CD4-positive, alpha-beta T cell treated with Interleukin-15 for 4 hours (primary cell): ENCODE measurements at places on chromosomes 3 and 15.

DNA sequence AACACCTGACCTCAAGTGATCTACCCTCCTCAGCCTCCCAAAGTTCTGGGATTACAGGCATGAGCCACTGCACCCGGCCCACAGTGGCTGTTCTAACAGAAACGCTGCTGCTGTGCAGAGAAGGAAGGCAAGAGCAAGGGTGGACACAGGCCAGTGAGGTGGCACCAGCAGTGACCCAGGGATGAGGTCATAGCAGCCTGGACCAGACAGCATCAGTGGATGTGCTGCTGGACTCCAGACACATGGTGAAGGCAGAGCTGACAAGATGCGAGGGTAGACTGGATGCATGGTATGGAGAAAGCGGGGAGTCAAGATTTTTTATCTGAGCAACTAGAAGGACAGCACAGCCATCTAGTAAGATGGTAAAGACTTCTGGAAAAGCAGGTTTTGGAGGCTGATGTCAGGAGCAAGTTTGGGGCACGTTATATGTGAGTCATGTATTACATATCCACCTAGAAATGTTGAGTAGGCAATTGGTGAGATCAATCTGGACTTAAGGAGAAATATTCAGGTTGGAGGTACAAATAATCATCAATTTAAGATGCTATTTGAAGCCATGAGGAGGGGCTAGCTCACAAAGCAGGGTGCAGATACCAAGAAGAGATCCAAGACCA, 22.1 kb upstream of the TJP1 start:
- DNase-seq = no peak

- DNase-seq = no peak
These were observed 71.4 kb downstream of the BDH1 start for GRCh38 chr3:197484204-197484901.

GRCh38 chr3:71468311-71469137, 115.0 kb downstream of the FOXP1 start:
- no peak for DNase-seq

DNA sequence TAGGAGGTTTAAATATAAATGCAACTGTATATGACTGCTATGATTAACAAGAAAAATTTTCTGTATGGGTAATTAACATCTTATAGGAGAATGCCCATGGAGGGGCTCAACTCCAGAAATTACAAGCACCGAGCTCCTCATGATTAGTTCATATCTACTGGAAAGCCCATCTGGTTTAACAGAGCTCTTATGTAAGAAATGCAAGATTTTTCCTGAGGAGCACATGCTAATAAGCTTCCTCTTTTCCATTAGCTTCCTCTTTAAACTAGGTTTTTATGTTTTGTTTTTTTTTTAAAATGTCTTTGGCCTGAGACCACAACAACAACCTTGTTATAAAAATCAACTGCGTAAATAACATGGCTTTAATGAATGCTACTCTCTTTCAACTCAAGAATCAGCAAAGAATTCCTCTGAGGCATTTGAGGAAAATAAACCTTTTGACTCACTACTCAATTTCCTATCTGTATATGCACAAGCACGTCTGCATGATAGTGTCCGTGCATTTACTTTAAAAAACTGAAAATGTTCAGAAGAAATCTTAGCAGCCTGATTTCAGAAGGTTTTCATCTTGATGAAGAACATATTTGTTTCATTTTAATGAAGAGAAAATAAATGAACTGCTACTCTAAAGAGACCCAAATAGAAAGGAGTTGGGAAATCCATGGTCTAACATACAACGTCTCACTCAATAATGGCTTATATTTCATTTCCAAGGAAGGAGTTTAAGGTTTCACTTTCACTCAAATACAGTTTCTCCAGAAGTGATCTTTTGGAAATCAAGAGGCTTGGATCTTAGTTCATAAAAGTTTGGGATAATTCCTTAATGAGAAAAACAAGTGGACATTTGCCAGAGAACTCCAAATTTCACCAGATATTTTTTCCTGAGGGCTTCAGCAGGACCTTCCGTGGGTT, 180.8 kb downstream of the KCNAB1 start:
- DNase-seq = no peak

GRCh38 chr3:188819939-188820338, 351.8 kb upstream of the TPRG1 start:
- no peak for DNase-seq

GRCh38 chr15:28124841-28125240, 25.7 kb upstream of the OCA2 start:
- no peak for DNase-seq

- no peak for DNase-seq
These were observed 170.2 kb upstream of the SMAD3 start for GRCh38 chr15:66894986-66895780.

DNA sequence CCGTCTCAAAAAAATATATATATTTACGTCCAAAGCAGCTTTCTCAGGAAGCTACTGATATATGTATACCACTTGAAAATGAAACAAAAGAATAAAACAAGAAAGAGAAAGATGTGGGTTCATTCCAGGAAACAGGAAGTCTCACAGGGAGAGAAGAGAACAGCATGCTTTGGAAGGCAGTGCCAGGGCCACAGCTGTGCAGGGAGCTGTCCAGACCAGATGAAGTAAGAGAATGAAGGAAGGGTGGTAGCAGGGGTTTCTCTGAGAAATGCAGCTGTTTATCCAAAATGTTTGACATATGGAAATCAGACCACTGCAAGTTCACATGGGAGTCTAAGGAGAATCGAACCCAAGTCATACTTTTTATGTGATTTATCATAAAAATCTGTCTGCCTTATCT, 8.9 kb upstream of the GPR27 start:
- DNase-seq = no peak

- DNase-seq = no peak
These were observed 243.3 kb downstream of the FAM43A start for GRCh38 chr3:194928831-194929577.

DNA sequence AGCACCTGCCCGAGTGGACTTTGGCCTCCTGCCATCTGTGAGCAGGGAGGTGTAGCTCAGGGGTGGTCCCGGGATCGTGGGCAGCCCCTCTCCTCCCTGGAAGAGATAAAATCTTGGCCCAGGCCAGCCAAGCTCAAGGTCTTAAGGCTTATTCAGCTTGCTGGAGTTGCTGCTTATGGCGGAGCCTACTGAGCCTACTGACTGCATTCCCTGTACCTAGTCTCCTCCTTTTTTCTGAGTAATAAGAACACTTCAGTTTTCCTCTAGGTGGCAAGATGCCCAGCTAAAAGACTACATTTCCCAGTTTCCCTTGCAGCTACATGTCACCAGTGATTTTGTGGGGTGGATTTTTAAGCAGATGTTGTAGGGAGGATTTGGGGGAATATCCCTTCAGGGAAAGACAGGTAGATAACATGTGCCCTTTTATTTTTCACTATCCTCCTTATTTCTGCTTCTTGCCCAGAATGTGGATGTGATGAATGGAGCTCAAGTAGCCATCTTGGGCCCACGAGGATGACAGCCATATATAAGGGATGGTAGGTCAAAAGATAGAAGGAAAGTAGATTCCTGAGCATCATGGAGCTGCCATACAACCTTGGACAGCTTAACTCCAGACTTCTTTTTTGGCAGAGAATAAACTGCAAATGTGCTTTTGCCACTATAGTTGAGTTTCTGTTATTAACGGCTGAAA, 41.4 kb upstream of the INSYN1 start:
- DNase-seq = no peak

GRCh38 chr3:44825264-44825925, 36.3 kb upstream of the TMEM42 start:
- no peak for DNase-seq

- peak; percentile 62 for DNase-seq
These were observed 6.9 kb downstream of the C15orf62 start for GRCh38 chr15:40776537-40777141.

DNA sequence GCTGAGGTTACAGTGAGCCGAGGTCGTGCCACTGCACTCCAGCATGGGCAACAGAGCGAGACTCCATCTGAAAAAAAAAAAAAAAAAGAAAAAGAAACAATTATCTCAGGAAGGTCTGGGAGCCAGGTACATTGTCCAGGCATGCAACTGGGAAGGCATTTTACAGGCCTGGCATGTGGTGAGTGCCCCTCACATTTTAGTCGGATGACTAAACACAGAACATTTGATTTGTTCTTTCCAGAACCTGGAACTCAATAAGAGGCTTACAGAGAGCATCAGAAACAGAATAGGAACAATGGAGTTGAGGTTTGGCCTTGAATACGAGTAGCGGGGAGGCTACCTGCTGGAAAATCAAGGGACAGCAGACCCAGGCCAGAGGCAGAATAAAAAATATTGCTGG, 33.7 kb upstream of the IGF1R start:
- no peak for DNase-seq

DNA sequence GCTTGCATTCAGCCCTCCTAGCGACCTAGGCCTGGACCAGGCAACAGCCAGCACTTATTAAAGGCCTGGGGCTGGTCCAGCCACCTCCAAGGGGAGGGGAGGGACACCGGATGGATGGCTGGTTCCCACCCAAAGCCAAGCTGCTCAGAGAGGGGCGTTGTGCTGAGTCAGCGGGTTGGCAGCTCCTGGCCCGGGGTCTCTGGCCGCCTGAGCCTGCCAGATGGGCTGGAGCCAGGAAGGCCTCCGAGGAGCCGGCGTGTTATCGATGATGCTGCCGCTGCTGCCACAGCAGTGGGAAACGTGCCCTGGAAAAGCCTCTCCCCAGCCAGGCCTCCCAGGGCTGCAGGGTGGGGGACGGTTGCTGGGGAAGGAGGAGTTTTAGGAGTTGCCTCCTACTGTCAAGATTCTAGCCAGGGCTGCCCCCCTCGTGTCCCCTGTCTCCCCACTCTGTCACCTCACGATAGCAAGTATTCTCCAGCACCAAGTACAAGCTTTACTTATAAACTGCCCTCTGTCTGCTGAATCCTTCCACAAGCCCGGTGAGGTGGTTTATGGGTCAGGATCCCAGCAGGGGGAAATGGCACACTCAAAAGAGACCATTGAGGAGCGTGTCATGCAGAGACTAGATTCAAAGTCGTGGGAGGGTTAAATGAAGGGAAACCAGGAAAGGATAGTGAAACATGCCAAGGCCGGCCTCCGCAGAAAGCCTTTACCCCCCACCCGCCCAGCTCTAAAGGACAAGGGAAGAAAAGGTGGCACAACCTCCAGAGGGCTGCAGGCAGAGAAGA, 43.2 kb upstream of the TSEN2 start:
- DNase-seq = no peak

- no peak for DNase-seq
These were observed 51.7 kb downstream of the SPATA12 start for GRCh38 chr3:57112206-57112605.

GRCh38 chr3:160886421-160886820, 130.4 kb downstream of the PPM1L start:
- DNase-seq = no peak

DNA sequence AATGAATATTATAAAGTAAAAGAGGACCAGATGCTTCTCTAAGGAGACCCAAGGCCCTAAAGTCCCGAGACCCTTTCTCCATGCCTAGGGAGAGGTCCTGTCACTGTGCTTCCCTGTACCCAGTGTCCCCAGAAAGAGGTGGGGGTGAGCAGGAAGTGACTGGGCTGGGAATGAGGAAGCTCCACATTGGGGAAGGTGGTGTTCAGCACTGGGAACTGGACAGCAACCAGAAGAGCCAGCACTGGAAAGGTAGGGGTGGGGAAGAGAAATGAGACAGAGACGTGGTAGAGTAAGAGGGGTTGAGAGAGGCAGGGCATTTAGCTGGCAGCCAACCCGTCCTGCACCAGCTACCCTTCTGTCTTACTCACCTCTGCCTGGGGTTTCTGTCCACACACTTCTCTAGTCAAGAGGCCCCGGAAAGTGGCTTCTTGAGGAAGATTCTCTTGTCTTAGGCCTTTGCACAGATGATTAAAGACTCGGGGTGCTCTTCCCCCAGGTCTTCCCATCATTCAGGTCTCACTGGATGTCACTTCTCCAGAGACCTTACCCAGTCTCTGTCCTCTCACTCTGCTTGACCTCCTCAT, 12.2 kb downstream of the RRP9 start:
- DNase-seq = no peak

GRCh38 chr3:106059953-106060517, 191.2 kb upstream of the CBLB start:
- DNase-seq = no peak

DNA sequence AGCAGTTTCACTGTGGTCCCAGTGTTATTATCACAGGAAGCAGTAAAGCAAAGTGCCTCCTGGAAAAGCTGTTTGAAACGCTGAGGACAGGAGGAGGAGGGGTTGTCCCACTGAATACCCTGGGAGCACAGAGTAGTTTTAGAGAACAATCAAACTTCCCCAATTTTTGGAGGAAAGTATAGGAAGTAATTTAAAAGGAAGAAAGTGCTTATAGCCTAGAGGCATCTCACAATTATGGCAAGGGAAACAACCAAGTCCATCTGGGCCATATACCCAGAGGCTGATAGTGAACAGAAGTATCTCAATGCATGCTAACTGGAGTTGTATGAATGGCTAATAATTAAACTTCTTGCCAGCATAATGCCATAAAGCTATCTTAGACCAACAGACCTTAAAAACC, 137.2 kb upstream of the EPHA6 start:
- no peak for DNase-seq

GRCh38 chr15:25374143-25374542, 64.7 kb downstream of the UBE3A start:
- no peak for DNase-seq

- DNase-seq = no peak
These were observed 17.7 kb upstream of the CPA3 start for GRCh38 chr3:148847351-148847750.

DNA sequence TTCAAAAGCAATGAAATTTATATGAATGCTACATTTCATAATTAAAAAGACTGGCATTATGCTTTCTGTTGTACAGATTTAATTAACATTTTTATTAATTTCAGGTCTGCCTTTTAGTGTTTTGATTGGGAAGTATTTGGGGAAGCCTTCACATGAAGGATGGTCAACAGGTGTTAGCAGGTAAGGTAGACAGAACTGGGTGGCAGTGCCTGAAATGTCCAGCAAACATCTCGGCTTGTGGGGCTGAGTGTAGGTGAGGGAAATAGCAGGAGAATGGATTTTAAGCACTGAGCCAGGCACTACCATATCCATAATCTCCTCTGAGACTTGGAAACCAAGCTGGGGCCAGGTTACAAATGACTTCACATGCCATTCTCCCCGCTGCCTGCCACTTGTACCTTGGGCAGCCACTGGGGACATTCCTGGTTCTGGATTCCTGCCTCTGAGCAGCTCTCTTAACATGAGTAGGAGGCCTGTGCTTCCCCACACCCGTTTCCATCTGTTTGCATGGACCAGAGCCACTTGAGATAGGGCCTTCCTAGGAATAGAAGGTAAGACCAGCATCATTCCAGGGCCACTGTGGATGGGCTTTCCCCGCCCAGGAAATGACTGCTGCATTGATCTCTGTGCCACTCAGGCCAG, 125.9 kb upstream of the HES1 start:
- no peak for DNase-seq

DNA sequence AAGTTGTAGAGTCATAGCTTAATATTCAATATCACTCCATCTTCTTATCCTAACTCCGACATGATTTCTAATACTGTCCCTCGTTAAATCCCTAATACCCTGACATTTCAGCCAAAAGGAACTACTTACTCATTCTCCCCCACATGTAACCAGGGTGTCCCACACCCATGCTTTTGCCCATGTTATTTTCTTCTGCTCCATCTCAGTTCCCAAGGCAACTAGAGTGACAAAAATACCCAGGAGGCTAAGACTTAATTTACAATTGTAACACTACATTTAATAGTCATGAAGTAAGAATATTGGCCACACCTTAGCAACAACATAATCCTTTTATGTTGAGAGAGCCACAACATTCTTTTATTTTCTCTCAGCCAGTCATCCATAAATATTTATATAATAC, 248.5 kb upstream of the TGFBR2 start:
- no peak for DNase-seq
